ENCODE measurements at places on chromosomes 7 and 10. TPM values are rescaled to one million over a fixed set of nuclear protein-coding genes. Genes with fewer than 3 reads are reported as not detected.
A peak's percentile ranks its signal among the peaks of the same experiment; 100 is the strongest.

- DNase-seq, result no peak
These were observed 167.3 kb upstream of the DKK1 start for GRCh38 chr10:52146766-52147165.

DNA sequence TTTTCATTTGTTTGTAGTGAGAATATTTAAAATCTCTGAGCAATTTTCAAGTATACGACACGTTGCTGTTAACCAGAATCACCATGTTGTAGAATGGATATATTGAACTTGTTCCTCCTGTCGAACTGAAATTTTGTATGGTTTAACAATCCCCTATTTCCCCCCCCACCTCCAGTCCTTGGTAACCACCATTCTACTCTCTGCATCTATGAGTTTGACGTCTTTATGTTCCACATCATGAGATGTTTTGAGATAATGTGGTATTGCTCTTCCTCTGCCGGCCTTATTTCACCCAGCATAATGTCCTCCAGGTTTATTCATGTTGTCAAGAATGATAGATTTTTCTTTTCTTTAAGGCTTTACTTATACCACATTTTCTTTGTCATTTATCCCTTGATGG is 17.4 kb upstream of the PRKCQ start:
- no peak for DNase-seq

DNA sequence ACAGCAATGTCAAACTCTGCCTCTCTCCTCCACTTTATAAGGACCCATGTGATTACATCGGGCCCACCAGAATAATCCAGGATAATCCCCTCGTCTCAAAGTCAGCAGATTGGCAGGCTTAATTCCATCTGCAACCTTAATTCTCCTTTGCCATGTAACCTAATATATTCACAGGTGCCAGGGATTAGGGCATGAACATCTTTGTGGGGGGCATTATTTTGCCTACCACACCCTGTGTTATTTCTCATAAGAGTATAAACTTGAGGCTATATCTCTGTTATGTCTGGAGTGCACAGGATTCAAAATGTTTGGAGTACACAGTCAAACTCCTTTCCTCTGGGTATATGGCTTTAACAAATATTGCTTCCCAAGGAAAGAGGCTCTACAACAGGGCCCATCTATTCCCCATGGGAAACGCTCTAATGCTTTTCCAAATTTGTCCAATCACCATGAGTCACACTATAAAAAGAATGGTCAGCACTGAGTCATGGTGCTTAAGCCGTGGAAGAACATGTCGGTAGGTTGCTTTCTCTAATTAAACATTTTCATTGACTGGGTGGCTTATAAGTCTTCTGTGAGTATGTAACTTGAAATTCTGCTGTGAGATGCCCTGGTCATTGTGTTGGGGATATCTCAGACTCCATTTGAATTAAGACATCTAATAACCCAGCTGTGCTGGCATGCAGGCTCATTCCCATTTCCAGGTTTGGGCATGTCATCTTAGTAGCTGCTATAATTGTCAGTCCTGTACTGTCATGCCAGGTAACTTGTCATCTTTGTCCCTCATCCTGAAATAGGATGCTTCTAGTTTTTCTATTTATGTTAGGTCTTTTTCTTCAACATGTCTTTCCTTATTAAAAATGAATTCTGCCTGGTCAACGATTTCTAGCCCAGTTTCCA is 11.5 kb upstream of the AKR1B10 start:
- peak; percentile 19 for DNase-seq

GRCh38 chr7:75599244-75599781 is 107.2 kb downstream of the SPDYE5 start:
- DNase-seq, result no peak

DNA sequence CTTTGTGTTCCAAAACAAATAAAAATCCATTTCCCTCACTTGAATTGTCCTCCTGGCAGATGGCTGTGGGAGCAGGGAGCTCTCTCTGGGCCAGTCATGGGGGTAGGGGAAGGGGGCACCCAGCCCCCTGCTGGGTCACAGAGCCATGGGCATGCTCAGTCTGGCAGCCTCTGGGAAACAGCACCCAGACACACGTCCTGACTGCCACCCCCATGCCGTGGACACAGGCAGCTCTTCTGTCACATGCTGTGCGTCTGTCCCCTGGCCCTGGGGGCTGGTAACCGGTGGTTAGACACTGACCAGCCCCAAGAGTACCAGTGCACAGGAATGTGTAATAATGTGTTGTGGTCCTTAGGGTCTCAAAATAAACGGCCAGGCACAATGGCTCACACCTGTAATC is 47.0 kb downstream of the RASGEF1A start:
- DNase-seq, result no peak

- no peak for DNase-seq
These were observed 14.2 kb downstream of the KPNA7 start for GRCh38 chr7:99193527-99194220.

GRCh38 chr7:107691716-107692115 is 31.1 kb downstream of the SLC26A4 start:
- DNase-seq, result peak; percentile 58

DNA sequence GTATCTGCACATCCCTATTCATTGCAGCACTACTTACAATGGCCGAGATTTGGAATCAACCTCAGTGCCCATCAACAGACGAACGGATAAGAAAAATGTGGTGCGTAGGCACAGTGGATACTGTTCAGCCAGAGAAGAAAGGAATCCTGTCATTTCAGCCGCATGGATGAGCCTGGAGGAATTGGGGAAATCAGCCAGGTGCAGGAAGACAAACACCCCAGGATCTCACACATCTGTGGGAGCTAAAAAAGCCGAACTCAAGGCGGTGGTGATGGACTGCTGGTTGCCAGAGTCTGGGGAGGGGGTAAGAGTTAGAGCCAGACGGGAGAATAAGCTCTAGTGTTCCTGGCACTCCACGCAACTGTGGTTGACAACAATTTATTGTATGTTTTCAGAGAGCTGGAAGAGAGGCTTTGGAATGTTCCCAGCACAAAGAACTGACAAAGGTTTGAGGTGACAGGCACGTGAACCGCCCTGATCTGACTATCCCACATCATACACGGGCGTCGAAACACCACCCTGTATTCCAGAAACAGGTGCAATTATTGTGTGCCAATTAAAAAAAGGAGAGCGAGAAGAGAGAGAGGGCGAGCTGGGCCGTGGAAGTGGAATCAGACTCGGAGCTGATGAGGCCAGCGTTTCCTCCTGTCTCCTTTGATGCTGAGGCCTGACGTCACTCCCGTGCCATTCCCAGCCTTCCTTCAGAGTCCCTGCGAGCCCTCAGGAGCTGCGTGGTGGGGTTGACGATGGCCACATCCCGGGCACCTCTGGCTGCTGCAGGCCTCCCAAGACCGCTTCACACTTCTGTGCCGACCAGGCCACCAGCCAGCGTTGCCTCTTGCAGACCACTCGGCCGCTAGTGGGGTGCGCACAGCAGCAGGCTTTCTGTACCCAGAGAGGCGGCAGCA is 189.5 kb downstream of the DNAJB6 start:
- no peak for DNase-seq

DNA sequence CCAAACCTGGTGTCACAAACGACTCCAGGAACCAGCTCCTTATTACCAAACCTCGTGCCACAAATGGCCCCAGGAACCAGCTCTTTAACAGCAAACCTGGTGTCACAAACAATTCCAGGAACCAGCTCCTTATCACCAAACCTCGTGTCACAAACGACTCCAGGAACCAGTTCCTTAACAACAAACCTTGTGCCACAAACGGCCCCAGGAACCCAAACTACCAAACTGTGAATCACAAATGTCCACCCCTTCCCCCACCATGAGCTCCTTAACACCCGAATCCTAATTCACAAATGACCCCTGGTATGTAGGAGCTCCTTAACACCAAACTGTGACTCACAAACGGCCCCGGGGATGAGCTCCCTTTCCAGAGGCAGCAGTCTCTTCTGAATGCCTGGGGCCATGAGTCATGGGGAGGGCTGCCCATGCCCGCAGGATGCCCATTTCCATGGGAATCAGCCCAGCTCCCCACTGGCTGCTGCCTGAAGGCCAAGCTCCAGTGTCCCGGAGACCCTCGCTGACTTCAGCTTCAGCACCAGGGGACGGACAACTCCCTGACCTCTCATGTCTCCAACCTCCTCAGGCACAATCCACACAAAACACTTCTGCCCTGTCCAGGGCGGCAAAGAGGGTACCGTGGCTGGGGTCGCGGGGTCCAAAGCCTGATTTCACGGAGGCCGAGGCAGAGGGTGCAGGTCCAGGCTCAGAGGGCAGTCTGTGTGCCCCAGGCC is 213.1 kb downstream of the ELFN1 start:
- peak; percentile 13 for DNase-seq

DNA sequence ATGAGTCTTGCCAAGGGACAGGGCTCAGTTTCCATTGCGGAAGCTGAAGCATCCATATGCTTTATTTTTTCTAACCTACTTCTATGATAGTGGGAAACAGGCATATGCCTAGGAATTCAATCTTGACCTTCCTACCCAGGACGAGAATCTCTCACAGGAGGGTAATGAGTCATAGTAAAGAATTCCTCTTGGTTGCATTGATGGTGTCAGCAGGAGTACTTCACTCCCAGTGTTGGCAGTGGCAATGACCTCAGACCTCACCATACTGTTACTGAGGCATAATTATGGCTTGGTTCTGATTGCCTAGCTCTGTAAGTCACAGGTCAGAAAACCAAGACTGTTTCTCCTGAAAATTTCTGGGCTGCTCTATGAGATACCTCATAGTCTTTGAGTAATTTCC is 552.9 kb downstream of the ARL4A start:
- no peak for DNase-seq

DNA sequence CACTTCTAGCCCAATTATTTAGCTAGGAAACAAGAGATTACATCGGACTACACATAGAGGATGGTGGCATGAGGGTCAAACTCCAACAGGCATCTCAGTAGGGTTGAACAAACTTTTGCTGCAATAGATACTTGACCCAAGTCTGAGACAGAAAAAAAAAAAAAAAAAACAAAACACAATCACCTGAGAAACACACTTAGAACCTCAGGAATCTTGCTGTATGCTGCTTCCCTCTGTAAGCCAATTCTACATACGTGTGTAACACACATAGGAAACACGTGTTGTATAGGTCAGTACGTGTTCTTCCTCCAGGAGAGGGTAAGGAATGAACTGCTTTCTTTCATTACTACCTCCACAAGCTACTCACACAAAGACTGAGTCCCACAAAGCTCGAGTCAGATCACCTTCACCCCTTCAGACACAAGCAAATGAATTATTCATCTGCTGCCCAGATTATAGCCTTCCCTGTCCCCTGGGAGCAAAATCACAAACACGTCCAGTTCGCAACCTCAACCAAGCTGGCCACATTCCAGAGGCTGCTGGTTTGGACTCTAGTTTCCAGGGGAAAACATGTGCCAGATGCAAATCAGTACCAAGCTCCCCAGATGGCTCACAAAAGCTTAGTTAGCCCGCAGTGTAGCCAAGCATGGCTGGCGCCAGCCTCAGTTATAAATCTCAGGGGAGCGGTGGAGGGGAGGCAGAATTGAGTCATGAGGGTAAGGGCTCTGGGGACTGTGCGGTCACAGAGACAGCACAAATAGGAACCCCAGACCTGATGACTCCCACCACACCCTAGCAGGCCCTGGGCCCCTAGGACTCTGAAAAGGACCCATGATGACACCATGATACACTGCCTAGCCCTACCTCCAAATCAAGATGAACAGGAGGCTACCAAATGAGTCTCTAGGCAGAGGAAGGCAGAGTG is 15.1 kb downstream of the PSAP start:
- DNase-seq, result peak; percentile 43

- DNase-seq, result no peak
These were observed 229.3 kb upstream of the KMT2E start for GRCh38 chr7:104784686-104785085.

- DNase-seq, result no peak
These were observed 72.3 kb downstream of the EBF3 start for GRCh38 chr10:129891806-129892205.

DNA sequence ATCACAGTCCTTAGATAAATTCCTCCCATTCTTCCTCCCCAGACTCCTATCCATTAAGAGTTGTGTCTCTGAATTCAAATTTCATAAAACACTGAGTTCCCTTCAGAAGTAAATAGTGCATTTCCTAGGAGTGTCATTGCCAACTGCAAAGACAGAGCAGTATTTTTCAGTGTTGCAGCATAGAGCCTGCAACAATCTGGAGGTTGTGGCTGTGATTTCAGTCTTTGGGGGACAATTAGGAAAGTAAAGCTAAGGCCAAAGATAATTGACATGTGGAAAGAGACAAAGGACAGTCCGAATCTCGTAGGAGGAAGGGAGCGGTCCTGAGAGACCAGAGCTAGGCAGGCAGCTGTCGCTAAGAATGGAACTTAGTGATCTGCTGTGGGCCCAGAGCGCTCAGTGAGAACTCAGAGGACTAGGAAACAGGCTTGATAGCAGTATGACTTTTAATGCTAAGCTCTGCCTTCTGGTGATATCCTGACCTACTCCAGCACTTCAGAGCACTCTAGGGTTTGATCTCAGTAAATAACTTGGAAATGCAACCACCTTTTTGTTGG is 46.2 kb downstream of the PRPF18 start:
- DNase-seq, result no peak

- DNase-seq, result no peak
These were observed 22.4 kb upstream of the PRSS58 start for GRCh38 chr7:142280263-142280662.

Gene ATP6V0E2
- total RNA-seq, result 20.8 TPM

Gene OR2A5
- total RNA-seq, result not detected

Gene IL2RA
- not detected for total RNA-seq

Gene PDZD7
- 0.46 TPM for total RNA-seq

Gene LUC7L2
- total RNA-seq, result 47.8 TPM

Gene SFTPD
- not detected for total RNA-seq

Gene ESYT2
- 61.3 TPM for total RNA-seq

Gene EBF3
- 0.14 TPM for total RNA-seq

Gene PNLIP
- not detected for total RNA-seq

Gene SLC16A9
- total RNA-seq, result not detected

Gene OR6B1
- total RNA-seq, result not detected

Gene SLC26A3
- not detected for total RNA-seq

Gene GCK
- total RNA-seq, result 0.39 TPM

Gene TEX47
- total RNA-seq, result not detected

Gene IRF5
- total RNA-seq, result 0.18 TPM
